ENCODE measurements at places on chromosomes 6 and 20.

DNA sequence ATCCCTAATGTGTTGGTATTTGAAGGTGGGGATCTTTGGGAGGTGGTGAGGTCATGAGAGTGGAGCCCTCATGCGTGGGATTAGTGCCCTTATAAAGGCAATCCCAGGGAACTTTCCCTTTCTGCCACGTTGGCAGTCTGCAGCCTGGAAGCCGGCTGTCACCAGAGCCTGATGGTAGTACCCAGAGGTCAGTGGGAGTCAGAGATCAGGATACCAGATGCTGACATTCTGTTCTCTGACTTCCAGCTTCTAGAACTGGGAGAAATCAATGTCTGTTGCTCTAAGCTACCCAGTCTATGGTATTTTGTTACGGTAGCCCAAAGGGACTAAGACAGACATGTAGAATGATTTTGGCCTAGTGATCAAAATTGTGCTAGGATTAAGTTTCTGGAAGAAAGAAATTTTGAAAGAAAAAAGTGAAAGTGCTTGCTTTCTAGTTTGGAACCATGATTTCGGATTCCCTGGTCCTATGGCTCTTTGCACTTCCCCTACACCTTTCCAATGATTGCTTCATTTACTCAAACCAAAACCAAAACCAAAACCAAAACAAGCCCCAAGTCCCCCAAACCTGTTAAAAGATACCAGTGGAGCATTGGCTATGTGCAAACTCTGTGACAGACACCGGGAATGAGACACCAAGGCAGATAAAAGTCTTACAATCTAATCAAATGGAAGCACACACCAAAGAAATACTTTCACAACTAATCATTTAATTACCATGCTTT, 173.7 kb upstream of the ZNF217 start:
- no peak for DNase-seq

- no peak for DNase-seq
These were observed 181.4 kb downstream of the PHF3 start for GRCh38 chr6:63816982-63817436.

- DNase-seq: no peak
These were observed 16.6 kb upstream of the KIAA0408 start for GRCh38 chr6:127475823-127476176.

GRCh38 chr20:10922941-10923340, 249.1 kb upstream of the JAG1 start:
- no peak for DNase-seq

DNA sequence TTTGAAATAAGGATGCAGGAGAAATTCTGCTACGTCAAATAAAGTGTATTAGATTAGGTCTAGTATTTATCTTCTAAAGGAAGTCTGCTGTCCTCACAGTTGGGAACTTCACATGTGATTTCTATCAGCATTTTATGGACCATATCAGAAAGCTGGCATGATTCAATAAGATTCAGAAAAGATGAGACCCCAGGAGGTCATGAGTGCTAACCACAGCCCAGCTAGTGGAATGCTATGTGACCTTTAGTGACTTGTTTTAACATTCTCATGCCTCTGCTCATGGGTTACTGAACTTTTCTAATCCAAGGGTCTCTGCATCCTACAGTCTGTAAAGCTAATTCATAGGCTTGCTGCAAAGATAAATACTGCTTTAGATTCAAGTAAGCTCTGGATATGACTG, 150.1 kb downstream of the GMPR start:
- no peak for DNase-seq

DNA sequence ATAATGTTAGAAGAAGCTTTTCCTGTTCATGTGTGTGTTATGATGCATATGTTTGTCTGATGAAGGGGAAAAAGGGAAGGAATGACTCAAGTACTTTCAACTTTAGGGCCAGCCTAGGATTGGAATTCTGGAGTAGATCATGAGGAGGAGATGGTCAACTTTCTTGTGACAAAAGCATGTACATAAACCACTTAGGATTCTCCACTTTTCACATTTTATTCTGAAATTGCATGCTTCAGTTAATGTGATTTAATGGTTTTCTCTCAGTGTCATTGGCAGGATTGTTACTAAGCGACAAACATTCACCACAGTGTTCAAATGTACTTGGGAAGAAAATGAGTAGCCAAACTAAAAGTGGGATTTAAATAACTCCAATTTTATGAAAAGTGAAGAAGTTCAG, 80.1 kb downstream of the UTRN start:
- DNase-seq: no peak

DNA sequence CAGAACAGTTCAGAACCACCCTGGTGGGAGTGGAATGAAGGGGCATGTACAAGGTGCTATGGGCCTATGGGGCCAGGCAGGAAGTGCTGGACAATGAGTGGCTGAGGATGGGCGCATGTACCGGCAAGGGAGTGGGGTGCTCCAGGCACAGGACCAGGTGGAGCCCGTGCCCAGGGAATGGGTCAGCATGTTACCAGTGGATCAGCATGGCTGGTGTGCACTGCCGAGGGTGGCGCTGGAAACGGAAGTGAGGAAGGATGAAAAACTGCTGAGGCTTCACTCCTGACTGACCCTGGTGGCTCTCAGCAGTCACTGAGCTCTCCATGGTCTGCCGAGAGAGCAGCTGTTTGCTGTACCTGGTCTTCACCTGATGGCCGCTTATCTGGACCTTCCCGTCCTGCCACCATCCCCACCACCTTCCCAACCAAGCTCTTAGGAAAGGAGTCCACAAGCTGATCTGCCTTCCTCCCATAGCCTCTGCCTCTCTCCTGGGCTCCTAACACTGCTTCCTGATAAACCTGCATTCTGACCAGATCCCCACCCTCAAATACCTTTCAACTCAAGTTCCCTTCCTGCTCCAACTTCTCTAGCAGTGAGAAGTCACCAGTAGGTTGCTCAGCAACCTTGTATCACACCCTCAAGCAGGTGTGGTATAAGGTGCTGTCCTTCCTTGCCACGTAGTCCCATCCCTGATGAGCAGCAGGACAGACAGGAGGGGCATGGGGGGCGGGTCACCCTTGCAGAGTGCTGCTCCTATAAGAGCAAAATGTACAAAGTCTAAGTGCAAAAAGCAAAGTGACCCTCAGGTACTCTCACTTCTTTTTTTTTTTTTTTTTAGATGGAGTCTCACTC, 7.1 kb downstream of the UQCC2 start:
- no peak for DNase-seq

DNA sequence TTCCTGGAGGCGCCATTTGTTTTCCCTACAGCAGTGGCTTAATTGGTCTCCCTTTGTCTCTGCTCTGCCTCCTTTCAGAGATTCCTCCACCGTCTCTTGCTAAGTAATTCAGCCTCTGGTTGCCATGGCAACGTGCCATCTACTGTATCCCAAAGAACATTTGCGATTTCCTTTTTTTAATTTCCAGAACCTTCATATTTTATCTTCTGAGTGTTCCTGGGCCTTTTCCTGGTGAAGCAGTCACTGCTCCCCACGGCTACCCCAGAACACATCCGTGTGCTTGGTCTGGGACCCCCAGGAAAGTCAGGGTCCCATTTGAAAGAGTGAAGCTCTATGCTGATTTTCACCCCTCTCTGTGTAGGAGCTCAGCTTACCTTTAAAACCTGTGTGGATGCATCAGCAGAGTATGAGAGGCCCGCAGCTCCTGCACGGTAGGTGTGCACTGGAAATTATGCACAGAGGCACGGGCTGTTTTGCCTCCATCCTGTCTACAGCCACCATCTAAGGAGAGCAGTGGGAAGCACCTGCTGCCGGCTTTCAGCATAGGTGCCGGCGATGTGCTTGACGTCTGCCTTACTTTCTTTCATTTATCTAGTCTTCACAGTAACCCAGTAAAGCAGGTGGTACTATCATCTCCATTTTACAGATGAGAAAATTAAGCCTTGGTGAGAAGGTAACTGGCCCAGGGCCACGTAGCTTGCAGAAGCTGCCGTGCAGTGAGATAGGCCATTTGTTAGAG, 122.8 kb downstream of the SYCP2 start:
- no peak for DNase-seq

DNA sequence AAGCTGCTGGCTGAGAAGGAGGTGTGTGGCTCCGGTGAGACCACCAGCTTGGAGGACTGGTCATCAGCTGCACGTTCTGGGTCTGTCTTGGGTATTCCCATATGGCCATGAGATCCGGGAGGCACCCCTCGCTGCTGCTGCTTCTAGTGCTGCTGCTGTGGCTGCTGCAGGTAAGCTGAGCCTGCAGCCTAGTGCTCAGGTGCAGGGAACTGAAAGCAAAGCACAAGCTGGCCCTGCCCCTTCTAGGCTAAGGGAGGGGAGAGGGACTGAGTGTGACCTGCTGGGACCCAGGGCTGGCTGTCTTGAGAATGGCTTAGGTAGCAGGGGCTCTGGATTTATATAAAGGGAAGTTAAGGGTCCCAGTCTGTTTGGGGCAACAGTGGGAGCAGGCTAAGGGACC, 403 bp downstream of the CDH26 start:
- no peak for DNase-seq

- DNase-seq: no peak
These were observed 13.3 kb downstream of the GABBR1 start for GRCh38 chr6:29619578-29620160.

All from stimulated activated CD8-positive, alpha-beta memory T cell treated with anti-CD3 and anti-CD28 coated beads, Interleukin-4, amount 100 ng/mL, for 24 hours (primary cell).